ENCODE measurements at places on chromosomes 7 and 10.

DNA sequence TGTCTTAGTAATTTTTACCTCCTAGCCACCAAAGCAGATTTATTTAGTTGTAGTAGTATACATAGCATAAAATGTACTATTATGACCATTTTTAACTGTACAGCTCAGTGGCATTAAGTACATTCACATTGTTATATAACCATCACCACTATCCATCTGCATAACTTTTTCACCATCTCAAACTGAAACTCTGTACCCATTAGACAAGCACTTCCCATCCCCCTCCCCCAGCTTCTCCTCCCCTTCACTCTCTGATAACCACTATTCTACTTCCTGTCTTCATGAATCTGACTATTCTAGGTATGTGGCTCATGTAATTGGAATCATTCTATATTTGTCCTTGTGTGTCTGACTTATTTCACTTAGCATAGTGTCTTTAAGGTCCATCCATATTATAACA is 71.9 kb downstream of the MRPL32 start:
- DNase-seq: no peak

DNA sequence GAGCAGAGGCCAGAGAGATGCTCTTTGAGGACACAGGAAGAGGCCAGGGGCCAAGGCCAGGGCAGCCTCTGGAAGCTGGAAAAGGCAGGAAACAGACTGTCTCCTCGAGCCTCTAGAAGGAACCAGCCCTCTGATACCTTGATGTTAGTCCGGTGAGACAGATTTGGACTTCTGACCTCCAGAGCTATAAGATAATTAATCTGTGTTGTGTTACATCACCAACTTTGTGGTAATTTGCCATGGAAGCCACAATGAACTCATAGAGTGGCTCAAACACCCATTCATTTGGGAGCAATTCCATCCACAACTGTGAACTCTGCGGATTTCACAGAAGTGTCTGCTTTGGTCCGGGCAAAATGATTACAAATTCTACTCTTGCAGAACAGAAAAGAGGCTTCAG is 48.7 kb downstream of the OAT start:
- DNase-seq: no peak

DNA sequence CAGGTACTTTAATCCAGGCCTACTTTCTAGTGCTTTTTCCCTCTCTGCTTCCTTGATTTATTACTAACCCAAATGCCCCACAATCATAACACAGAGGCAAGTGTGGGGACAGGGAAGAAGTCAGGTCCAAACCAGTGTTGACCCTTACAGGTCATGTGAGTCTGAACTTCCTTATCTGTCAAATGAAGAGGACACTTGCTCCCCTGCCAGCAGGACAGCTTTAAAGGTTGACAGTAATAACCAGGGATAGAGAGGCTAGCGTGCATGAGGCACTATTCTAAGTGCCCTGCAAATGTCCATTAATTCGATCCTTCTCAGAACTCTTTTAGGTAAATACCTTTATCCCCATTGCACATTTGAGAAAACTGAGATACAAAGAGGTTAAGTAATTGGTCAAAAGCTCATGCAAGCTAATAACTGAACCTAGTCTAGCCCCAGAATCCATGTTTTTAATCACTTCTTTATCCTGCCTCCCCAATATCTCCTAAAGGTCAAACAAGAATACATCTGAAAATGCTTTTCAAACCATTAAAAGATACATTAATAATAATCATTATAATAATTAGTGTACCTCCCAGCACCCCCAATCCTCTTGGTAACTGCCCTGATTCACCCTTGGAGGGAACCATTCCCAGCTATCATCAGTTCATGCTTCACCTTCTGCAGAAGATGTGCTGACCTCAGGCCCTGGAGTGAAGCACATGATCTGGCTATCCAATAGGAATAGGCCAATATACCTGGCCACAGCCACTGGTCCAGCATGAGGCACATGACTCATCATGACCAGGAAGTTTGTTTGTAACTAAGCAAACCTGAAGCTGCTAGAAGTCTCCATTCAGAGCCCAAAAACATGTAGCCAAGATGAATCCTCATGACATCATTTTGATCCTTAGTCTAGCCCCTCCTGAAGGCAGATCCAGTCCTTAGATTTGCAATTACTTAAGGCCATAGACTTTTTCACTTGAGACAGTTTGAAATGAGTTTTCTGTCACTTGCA is 40.7 kb downstream of the SGMS1 start:
- no peak for DNase-seq

DNA sequence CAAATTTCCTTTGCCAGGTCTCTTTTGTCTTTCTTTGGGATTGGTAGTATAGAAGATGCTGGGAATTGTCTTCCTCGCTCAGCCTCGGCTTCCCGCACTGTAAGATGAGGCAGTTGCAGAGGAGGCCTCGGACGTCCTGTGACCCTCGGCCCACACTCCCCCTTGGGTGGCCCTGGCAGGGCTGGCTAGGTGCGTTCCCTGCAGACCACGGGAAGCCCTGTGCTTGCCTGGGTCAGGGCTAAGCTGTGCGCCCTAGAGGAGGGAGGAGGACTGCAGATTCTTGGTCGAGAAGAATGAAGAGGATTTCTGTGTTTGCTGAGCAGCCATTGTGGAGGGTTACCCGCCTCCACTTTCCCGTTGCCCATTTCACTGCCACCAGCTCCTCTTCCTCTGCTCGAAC is 42.8 kb downstream of the WIPI2 start:
- no peak for DNase-seq

- peak; percentile 49 for DNase-seq
Observed at GRCh38 chr7:116588225-116588624, 63.4 kb downstream of the CAV1 start.

GRCh38 chr7:51366930-51367613 is 50.5 kb upstream of the COBL start:
- no peak for DNase-seq

- DNase-seq: no peak
Observed at GRCh38 chr10:47449979-47450378, 33.9 kb downstream of the ANXA8 start.

DNA sequence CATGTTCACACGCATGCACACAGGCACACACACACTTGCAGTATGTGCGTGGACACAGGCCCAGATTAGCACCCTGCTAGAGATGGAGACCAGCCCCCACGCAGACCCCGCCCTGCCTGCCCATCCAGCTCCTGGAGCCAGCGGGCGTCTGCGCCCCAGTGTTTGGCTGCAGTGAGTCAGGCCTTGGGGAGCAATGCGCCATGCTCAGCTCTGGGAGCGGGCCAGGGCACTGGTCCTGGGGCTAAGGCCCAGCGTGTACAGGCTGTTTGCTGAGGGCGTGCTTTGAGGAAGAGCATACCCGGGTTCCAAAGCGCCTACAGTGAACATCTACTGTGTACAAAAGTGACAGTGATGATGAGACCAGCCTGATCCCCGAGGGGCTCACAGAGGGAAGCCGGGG is 16.0 kb upstream of the ELFN1 start:
- DNase-seq: no peak

DNA sequence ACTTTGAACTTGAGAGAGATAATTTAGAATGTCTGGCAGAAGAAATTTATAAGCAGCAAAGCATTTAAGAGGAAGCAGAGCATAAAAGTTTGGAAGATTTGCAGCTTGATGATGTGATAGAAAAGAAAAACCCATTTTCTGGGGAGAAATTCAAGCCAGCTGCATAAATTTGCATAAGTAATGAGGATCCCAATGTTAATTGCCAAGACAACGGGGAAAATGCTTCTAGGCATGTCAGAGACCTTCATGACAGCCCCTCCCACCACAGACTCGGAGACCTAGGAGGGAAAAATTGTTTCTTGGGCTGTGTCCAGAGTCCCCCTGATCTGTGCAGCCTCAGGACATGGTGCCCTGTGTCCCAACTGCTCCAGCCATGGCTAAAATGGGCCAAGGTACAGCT is 263.6 kb upstream of the POT1 start:
- no peak for DNase-seq

GRCh38 chr10:119689016-119689580 is 36.8 kb upstream of the INPP5F start:
- no peak for DNase-seq

GRCh38 chr7:48681006-48681405 is 243.3 kb upstream of the CDC14C start:
- DNase-seq: no peak

DNA sequence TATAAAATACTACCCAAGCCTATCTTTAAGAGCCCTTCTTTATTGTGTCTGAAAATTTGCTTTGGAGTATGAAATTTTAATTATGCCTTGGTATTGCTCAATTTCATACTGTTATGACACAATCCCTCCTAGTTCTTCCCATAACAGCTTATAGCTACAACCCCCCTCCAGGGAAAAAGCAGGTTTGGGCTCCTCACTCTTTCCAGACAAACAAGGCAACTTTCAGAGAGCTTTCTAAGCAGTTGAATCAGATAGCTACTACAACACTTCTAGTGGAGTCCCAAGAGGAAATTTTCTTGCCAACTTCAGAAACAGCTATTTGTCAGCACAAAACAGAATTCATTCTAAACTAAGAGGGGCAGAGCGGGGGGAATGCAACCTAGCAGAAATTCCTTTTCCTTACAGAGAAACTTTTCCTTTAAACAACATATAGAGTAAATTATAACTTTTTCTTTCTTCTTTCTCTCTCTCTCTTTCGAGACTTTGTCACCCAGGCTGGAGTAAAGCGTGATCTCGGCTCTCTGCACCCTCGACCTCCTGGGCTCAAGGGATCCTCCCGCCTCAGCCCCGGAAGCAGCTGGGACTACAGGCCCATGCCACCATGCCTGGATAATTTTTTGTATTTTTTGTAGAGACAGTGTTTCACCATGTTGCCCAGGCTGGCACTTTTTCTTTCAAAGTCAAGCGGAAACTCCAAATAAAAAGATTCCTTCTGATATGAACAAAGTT is 26.0 kb upstream of the JMJD1C start:
- peak; percentile 35 for DNase-seq

GRCh38 chr10:109741712-109742111 is 181.6 kb downstream of the XPNPEP1 start:
- no peak for DNase-seq

- no peak for DNase-seq
Observed at GRCh38 chr7:14092331-14092730, 102.9 kb upstream of the ETV1 start.

- DNase-seq: no peak
Observed at GRCh38 chr10:31070025-31070424, 38.4 kb upstream of the ZNF438 start.

DNA sequence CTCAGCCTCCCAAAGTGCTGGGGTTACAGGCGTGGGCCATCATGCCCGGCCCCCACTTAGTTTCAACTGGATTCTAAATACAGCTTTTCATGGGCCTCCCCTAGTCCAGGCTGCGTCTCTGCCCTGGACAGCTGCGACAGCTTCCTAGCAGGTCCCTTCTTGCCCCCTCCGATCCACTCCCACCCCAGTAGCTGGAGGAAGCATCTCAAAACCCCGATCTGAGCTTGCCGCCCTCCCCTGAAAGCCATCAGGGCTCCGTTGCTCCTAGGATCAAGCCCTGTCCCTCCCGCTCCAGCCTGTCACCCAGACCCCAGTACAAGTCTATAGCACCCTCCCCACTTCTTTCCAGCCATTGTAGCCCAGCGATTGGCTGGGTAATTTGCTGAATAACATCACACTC is 64.5 kb downstream of the VWA2 start:
- DNase-seq: no peak

DNA sequence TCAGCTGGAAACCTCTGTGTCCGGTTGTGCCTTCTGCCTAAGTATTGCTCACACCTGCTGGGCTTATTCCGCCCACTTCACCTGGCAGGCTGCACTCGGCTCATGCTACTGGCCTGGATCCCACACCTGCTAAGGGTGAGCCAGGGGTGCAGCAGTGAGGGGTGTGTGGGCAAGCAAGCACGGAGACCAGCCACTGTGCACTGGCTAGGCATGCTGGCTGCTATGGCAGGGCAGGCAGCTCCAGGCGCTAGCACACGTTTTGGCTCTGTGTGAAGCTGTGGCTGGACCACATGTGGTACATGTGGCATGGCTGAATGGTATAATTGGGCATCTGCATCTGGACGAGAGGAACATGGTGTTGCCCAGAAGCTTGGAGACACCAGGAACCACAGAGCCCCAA is 940.7 kb downstream of the NRG3 start:
- no peak for DNase-seq

DNA sequence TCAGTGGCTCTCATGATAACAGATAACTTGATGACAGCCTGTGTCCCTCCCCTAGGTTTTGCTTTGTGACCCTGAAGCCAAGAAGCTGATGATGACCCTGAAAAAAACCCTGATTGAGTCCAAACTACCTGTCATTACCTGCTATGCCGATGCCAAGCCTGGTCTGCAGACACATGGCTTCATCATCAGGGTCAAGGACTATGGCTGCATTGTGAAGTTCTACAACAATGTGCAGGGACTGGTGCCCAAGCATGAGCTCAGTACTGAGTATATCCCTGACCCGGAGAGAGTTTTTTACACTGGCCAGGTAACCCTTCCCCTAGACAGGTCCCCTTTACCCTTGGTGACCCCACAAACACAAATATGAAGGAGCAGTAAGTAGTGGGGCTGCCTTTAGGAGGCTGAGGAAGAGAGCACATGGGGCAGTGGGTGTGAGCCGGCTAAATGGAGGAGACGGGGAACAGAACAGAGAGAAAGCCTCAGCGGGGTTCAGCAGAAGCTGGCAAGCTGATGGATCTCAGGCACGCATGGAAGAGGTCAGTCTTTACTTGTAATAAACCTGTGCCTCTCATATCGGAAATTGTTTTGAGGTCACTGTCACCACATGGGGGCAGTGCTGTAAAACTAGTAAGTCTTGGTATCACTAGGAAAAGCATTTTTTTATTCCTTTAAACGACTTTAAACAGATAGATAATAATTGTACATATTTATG is 20.2 kb downstream of the PDCD11 start:
- DNase-seq: peak; percentile 14

DNA sequence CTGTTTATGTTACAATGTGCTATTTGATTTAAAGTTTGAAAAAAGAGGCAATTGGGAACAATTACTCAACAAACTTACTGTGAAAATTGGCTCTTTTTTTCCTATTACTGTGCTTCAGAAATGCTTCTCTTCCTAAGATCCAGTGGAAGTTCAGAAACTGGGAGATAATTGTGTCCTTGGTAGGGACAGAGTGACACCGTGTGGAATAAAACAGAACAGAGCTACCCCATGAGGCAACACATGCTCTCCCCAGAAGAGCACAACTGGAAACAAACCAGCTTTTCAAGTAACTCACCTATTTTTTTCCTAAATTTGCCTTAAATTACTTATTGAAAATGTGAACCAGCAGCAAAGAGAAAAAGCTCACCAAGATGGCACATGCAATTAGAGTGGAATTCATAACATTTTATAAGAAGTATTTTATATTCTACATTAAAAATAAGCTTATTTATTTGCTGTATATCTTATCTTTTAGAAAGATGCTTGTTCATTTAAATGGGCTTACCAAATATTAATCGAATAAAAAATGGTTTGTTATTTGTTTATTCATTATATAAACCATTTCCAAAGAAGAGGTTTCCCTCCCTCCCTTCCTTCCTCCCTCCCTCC is 346.1 kb upstream of the ANKRD30A start:
- peak; percentile 16 for DNase-seq

Data from BJ (cell line).